ENCODE measurements at places on chromosomes 7 and 10. TPM values are rescaled to one million over a fixed set of nuclear protein-coding genes. Genes with fewer than 3 reads are reported as not detected.

DNA sequence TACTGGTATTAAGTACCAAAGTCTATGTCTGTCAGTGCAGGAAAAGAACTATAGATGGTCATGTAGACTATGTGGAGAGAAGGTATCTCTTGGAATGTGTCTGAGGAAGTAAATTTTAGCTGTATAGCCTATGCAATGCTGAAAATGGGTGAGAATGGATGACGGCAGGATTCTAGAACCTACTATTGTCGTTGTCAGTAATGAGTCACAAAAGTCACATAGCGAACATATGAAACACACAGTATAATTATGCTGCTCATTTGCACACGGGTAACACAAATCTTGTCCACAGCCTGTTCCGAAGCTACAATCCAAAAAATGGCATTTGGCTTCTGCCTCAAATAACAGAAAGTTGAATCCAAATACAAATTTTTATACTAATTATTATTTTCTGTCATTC, 33.6 kb upstream of the KMT2E start:
- no peak for DNase-seq

DNA sequence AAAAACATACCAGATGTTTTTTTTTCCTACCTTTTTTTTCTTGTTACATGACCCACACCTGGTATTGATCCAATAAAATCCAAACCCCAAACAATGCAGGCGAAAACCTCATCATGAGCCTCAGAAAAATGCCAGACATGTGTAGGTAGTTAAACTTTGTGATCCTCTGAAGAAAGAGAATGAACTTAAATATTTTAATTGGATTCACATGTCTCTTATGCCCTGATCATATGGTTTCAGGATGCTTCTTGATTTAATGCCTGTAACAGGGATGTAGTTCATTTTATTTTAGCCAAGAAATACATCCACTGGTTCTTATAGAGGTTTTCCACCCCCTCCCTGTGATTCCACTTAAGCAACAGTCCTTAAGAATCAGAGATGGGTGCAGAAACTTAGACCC, 451.6 kb downstream of the TYW1 start:
- DNase-seq: no peak

DNA sequence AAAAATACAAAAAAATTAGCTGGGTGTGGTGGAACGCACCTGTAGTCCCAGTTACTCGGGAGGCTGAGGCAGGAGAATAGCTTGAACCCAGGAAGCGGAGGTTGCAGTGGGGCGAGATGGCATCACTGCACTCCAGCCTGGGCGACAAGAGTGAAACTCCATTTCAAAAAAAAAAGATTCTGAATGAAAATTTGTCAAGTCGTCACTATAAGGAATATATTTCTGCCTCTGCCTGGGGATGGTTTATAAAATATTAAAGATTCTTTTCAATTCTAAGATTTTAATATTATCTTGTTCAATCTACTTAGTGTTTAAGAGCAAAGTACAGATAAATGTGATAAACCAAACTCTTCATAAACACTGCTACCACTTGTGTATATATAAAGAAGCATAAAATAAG, 147.3 kb downstream of the NRBF2 start:
- no peak for DNase-seq

DNA sequence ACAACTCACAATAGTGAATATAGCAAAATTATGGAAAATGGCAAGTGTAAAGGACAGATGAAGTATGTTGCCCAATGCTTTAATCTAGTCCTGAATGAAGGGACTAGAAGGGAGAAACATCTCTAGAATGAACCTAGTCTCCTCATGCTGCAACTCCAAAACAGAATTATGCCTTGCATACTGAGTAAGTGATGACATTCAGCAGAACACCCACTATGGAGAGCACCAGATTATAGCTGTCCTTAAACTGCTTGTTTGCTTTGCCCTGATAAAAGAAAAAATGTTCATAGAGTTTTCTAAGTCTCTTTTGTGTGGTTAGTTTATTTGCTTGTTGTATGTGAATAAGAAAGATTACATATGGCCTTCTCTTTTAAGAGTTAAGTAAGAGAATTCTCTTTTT, 7.8 kb upstream of the HGF start:
- no peak for DNase-seq

- DNase-seq: no peak
Observed at GRCh38 chr7:70307544-70308106, 709.4 kb downstream of the AUTS2 start.

- no peak for DNase-seq
Observed at GRCh38 chr10:124316326-124316725, 102.4 kb downstream of the OAT start.

DNA sequence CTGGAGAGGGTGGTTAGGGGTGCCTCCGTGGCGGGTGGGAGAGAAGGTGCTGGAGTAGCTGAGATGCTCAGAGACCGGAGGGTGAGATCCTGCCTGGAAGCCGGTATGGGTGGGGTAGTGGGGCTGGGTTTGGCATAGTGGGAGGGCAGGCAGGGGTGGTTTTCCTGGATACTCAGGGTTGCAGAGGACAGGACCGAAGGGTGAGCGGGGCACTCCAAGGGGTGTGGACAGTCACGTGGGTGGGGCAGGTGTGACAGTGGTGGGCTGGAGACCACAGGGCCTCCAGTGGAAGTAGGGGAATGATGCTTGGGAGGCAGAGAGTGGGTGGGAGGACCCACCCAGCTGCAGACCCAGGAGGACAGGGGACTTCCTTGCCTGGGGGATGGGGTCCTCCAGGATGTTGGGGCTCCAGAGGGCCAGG, 1.9 kb downstream of the SCART1 start:
- no peak for DNase-seq

DNA sequence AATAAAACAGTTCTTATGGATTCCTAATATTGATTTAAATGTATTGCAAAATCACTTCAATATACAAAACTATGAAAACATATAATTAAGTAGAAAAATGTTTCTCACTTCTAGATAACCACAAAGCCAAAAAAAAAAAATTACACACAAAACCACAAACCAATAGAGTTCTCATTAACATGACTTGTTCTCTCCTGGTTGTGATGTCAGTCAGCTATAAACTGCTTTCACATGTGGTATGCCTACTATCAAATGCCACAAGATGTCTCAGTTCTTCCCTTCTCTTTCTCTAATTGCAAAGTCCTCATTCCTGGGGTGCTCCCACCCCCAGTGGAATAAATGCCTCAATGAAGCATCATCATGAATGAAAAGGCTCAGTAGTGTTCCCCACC, 16.6 kb downstream of the GNAI1 start:
- DNase-seq: no peak

DNA sequence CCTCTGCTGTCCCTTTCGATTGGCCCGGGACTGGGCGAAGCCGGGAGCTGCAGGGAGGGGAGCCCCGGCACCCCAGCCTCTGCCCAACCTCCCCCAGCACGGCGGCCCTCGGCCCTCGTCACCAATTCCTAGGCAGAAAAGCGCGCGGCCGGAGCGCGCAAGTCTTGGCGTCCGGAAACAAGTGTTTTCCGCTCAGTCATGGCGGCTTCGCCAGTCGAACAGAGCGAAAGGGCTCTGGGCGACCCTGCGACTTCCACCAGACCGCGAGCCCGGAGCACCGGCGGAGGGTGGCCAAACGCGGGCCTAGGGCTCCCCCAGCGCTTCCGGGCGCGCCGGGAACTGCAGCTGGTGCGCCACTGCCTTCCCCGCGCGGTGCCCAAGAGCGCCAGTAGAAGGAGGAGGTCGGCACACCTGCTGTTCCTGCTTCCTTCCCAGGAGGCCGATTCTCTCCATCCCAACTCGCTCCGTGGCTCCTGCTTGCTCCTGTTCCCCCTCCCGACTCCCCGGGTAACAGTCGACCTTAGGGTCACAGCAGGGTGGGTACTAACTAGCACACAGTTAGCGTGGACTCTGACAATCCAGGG, 729.9 kb downstream of the ZWINT start:
- no peak for DNase-seq

- no peak for DNase-seq
Observed at GRCh38 chr10:125883211-125883610, 2.1 kb upstream of the DHX32 start.

GRCh38 chr10:89207181-89207800, at the start of gene CH25H:
Gene CH25H (minus strand): TSS chr10:89207317. CDS start chr10:89207292, 25 bp downstream.
- DNase-seq: peak; percentile 44

DNA sequence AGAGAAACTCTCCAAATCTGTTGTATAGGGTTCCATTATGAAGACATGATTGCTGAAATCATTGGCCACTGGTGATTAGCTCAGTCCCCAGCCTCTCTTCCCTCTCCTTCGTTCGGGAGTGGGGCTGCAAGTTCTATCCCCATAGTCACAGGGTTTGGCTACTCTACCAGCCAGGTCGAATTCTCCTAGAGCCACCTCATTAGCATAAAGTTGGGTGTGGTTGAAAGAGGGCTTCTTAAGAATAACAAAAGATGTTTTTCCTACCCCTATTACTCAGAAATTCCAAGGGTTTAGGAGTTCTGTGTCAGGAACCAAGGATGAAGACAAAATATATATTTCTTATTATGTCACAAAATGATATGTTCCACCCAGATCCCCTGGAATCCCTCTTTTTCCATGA, 166.2 kb upstream of the YAE1 start:
- no peak for DNase-seq

GRCh38 chr10:132578287-132578951, 40.8 kb downstream of the INPP5A start:
- DNase-seq: no peak

DNA sequence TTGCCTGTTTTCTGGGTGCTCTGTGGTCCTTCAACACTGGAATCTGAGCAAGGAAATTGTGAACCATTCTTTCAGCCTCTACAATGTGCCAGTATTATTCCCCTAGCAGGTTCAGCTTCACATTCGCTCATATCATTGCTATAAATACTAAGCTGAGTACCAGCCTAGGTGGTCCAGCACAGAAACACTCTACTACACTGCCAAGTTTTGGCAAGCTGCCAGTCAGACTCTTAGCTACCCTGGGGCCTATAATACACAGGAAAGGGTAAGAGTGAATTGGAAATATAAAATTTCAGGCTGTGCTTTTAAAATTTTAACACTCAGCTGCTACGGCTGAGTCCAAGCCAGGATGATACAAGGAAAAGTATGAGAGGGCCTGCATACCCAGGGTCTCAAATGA, 49.9 kb upstream of the PPP1R3A start:
- no peak for DNase-seq

- no peak for DNase-seq
Observed at GRCh38 chr7:158366916-158367633, 220.5 kb downstream of the PTPRN2 start.

DNA sequence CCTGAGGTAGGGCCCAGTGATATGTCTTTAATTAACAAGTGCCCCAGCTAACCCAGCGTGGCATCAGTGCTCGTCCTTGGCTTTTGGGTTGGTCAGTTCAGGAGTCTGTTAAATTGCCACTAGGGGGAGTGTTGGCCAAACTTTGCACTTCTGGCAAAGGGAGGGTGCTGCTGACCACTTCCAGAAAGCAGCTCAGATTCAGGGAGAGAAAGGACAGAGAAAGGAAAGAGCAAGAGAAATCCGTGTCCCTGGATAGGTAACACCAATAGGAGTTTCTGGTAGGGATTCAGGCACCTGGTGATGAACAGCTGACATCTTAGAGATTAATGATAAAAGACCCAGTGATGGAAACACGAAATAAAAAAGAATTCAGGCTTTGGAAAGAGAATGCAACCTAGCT, 243.1 kb upstream of the AOAH start:
- peak; percentile 36 for DNase-seq

GRCh38 chr10:95836610-95837355, 71.0 kb upstream of the CC2D2B start:
- no peak for DNase-seq

DNA sequence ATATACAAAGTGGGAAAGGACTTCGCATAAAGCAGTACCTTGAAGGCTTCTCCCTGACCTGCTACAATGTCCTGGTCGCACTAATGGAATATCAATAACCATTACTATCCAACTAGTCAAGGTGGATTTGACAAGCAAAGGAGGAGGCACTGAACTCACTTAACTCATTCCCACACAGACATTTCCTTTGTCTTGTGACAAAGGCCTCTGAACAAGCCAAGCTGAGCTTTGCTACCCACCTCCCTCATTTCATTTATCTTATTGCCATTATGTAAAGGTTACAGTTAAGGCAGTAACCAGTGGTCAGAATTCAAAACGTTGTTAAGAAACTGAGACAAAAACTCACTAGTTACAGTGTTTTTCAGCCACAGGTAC, 7.3 kb downstream of the ELMO1 start:
- DNase-seq: no peak

GRCh38 chr10:103563231-103564115, 70.0 kb downstream of the NEURL1 start:
- DNase-seq: no peak

- no peak for DNase-seq
Observed at GRCh38 chr10:58477122-58477521, 35.5 kb upstream of the BICC1 start.

DNA sequence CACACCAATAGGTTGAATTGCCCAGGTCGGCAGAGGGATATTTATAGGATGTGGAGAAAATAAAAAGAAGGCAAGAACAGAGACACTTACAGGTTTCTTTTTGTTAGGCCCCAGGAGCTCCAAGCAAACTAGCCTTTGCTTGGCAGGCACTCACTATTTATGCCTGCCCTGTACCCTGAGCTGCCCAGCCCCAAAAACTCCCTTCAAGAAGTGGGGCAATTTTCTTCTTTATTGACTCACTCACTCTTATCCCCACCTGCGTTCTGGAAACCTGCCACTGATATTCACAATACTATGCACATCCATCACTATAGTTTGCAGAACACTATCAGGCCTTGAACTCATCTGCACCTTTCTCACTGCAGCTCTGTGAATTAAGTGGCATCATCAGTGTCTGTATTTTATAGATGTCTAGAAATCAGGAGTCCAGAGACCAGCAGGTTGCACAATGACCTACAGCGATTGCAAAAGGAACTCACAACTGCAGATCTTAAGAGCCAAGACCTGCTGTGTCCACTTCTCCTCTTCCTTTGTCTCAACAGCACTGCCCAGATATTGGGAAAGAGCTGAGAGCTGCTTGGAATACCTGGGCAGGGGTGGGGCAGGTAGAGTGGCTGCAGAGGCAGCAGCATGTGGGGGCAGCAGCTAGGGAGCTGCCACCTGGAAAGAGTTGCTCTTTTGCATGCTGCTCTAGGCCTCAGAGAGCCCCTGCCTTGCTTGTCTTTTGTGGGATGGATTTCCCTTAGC, at the start of gene SFTPD:
SFTPD (minus strand) TSS at position 130 of the 747 bp plus-strand sequence. CDS start 2,446 bp downstream, outside the sequence.
- DNase-seq: no peak

DNA sequence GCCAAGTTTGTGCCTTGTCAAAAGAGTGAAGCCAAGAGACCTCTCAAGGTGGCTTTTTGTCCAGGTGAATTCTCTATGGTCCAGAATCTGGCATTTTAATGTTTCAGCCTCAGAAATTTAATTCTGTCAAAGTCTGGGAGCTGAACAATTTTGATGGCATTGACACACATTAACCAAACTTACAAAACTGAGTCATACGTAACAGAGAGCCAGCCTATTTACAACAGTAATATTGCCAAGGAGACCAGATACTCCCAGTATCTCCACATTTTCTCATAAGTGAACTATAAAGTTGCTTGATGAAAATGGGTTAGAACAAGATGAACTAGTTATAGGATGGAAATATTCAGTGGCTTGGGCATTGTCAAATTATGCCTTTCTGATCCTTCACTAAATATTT, 43.8 kb downstream of the PDE6C start:
- no peak for DNase-seq

- no peak for DNase-seq
Observed at GRCh38 chr10:128625926-128626325, 499.7 kb upstream of the MKI67 start.

Gene GRM3
- not detected for total RNA-seq

Gene ADAM22
- total RNA-seq: 1.5 TPM

Gene OR2A42
- under 0.01 TPM for total RNA-seq

Gene FAS
- total RNA-seq: 30.2 TPM

Gene POT1
- 42.7 TPM for total RNA-seq

Gene OR2A12
- total RNA-seq: not detected

Gene KIAA1549
- 1.9 TPM for total RNA-seq

Gene GPR158
- total RNA-seq: under 0.01 TPM
